Stimulated activated CD4-positive, alpha-beta T cell treated with anti-CD3 and anti-CD28 coated beads, Interleukin-2, amount 100 ng/mL, for 4 hours (primary cell): ENCODE measurements at places on chromosomes 13 and 19.

- DNase-seq = no peak
Measured at GRCh38 chr19:1516395-1516753, 3.6 kb upstream of the ADAMTSL5 start.

DNA sequence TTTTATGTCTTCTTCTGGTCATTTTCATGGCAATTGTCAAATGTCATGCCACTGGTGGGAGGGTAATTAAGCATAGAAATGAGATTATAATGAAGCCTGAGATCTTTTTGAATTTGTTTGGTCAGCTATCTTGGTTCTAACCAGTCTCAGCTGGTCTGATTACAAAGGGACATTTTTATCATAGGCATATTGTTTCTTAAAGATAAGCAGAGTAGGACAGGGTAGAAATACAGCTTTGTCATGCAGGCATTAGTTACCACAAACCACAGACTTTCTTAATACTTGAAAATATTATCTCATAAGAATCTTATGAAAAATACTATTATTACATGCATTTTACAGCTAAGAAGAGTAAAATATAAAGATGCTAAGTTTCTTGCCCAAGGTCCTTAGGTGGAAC, 1761.5 kb downstream of the PCDH9 start:
- no peak for DNase-seq

DNA sequence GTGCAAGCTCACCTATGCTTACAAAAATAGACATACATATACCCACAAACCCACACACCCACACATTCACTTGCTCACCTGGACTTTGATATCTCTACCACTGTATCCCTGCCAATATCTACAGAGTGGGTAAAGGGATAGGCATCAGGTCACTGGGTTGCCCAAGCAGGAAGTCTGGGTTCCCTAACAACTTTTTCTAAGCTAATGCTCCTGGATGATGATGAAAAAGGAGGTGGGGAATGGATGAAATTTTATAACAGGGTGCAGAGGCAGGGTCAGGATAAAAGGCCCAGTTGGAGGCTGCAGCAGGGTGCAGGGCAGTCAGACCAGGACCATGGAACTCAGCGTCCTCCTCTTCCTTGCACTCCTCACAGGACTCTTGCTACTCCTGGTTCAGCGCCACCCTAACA, at the start of gene CYP2B6:
Gene CYP2B6 (plus strand): TSS at position 311 of the 410 bp plus-strand sequence. CDS start 24 bp downstream, at position 335.
- DNase-seq = no peak

GRCh38 chr13:37014609-37015008, 14.0 kb downstream of the EXOSC8 start:
- DNase-seq = no peak

DNA sequence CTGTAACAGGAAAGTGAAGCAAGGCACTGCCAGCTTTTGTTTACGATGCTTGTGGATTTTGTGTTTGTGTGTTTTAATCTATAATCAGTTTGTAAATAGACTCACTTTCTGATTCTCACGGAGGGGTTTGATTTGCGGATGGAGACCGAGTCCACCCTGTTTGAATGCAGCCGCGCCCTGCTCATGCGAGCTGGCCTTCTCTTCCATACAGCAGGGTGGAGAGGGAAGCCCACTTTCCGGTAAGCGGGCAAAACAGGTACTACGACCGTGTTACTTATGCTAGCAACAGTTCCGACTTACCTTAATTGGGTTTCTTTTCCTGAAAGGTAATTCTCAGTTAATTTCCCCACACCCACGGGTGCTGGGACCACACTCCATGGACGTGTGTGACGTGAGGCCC, 33.1 kb downstream of the ADPRHL1 start:
- DNase-seq = no peak

DNA sequence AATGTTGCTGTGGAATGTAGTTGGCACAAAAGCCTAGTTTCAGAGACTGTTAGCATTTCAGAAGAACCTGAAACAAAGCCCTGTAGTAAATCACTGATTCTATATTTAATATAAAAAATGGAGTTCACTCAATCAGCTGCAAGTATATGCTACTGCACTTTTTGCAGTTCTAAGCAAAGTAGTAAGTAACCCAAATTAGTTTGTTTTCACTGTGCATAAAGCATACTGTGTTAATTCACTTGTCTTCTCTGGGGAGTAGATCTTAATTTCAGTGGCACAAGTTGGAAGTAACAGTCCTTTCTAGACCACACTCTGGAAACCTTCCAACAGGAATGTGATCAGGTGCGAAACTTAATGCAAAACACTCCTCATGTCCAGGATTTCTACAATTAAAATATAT, 139.3 kb downstream of the DACH1 start:
- no peak for DNase-seq

- no peak for DNase-seq
Measured at GRCh38 chr19:7483720-7484201, 5.1 kb downstream of the PEX11G start.

- DNase-seq = no peak
Measured at GRCh38 chr13:23557733-23558132, 12.5 kb upstream of the TNFRSF19 start.

- DNase-seq = no peak
Measured at GRCh38 chr13:47112903-47113299, 216.0 kb upstream of the HTR2A start.

- DNase-seq = no peak
Measured at GRCh38 chr13:40472427-40473220, 193.8 kb downstream of the FOXO1 start.

DNA sequence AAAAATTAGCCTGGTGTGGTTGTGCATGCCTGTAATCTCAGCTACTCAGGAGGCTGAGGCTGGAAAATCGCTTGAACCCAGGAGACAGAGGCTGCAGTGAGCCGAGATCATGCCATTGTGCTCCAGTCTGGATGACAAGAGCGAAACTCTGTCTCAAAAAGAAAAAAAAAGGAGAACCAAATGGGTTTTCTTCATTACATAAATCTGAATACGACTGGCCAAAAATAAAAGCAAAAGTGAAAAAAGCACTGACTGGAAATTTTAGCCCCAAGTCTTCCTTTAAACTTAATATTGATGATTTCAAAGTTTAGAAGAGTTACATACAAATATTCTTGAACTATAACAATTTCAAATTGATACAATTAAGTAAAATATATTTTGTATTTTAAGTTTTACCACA, 249.5 kb upstream of the STARD13 start:
- DNase-seq = no peak
